Pancreas (tissue), 10 donors: ENCODE measurements at places on chromosomes 6 and 20. TPM values are rescaled to one million over a fixed set of nuclear protein-coding genes. Genes with fewer than 3 reads are reported as not detected.

Gene CENPB
- total RNA-seq, result 41.8 TPM

Gene PTPRT
- 1.5 TPM for total RNA-seq

Gene HIVEP2
- total RNA-seq, result 13.5 TPM

- H3K27ac ChIP-seq, result no peak overlapping the region
- H3K4me1 ChIP-seq, result peaks cover 19% of the 10 kb centered on the region
- H3K36me3 ChIP-seq, result peaks cover 21% of the 10 kb centered on the region
- no peak overlapping the region for H3K4me3 ChIP-seq
These were observed 4.5 kb downstream of the DLL1 start for GRCh38 chr6:170286246-170286933.

DNA sequence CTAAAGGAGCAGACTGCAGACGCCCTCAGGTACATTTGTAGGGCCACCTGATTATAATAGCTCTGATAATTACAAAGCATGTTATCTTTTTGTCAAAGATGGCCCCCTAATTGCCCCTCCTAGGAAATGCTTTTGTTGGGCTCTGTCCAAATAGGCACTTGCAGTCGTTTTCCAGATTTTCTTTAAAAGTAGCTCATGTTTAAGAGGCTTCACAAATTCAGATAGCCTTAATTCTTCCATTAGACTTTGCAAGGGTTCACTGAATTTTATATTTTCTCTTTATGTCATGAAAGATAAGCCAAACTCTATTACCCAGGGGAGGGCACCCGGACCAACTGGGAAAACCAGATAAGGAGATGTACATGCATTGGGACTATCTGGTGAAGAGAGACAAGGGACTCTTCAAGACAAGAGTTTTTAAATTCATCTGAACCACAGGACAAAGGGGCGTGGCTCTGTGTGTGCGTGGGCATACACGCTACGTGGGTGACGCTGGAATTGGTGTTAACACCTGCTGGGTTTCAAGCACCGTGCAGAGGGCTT lies 95.6 kb downstream of the TOX2 start:
- no peak overlapping the region for H3K4me3 ChIP-seq
- no peak overlapping the region for H3K27ac ChIP-seq
- no peaks in the 10 kb centered on the region for H3K36me3 ChIP-seq
- H3K27me3 ChIP-seq, result no peaks in the 10 kb centered on the region

- H3K4me3 ChIP-seq, result no peak overlapping the region
- H3K27me3 ChIP-seq, result no peaks in the 10 kb centered on the region
- H3K27ac ChIP-seq, result no peak overlapping the region
- no peaks in the 10 kb centered on the region for H3K4me1 ChIP-seq
- no peak for DNase-seq
These were observed 70.7 kb downstream of the ANKRD6 start for GRCh38 chr6:89503641-89504040.

Gene BPIFB1
- total RNA-seq, result not detected

GRCh38 chr20:51440589-51440988 lies 101.9 kb downstream of the NFATC2 start:
- H3K27me3 ChIP-seq, result no peaks in the 10 kb centered on the region
- no peak overlapping the region for H3K4me3 ChIP-seq
- no peak overlapping the region for H3K27ac ChIP-seq
- no peaks in the 10 kb centered on the region for H3K4me1 ChIP-seq
- DNase-seq, result no peak

GRCh38 chr20:34249291-34249690 lies 8.1 kb downstream of the ASIP start:
- no peak overlapping the region for H3K4me3 ChIP-seq
- H3K27ac ChIP-seq, result no peak overlapping the region
- no peak for DNase-seq
- no peaks in the 10 kb centered on the region for H3K4me1 ChIP-seq

DNA sequence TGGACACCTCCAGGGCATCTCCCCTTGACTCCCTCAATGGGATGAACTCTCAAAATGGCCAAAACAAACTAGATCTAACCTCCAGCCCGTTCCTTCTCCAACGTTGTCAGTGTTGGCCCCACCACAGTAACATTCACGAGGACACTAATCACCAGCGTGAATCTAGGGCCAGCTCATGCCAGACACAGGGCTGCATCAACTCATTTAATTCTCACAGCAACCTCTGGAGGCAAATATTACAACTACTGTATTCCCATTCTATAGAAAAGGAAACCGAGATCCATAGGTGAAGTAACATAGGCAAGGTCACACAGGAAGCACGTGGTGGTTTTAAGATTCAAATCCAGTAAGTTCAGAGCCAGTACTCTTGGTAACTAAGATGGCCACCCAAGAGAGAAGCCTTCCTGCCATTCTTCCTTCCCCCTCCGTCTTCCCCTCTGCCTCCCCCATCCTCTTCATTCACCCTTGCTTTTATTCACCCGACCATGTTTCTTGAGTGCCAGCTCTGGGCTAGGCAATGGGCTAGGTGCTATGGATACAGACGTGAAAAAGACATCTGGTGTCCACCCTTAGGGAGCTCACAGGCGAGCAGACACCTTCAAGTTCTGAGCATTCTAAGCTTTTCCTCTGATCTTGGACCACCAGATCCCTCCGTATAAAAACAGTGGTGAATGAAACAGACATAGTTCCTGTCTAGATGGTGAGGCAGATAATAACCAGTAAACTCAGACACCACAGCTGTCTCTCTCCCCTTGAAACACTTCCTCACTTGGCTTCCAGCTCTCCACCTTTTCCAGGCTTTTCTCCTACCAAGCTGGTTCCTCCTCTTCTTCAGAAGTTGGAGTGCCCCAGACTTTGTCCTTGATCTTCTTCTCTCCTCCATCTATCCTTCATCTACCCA lies 9.6 kb downstream of the CCM2L start:
- H3K27ac ChIP-seq, result no peak overlapping the region
- no peak overlapping the region for H3K4me3 ChIP-seq
- no peaks in the 10 kb centered on the region for H3K27me3 ChIP-seq
- no peaks in the 10 kb centered on the region for H3K36me3 ChIP-seq
- DNase-seq, result no peak

DNA sequence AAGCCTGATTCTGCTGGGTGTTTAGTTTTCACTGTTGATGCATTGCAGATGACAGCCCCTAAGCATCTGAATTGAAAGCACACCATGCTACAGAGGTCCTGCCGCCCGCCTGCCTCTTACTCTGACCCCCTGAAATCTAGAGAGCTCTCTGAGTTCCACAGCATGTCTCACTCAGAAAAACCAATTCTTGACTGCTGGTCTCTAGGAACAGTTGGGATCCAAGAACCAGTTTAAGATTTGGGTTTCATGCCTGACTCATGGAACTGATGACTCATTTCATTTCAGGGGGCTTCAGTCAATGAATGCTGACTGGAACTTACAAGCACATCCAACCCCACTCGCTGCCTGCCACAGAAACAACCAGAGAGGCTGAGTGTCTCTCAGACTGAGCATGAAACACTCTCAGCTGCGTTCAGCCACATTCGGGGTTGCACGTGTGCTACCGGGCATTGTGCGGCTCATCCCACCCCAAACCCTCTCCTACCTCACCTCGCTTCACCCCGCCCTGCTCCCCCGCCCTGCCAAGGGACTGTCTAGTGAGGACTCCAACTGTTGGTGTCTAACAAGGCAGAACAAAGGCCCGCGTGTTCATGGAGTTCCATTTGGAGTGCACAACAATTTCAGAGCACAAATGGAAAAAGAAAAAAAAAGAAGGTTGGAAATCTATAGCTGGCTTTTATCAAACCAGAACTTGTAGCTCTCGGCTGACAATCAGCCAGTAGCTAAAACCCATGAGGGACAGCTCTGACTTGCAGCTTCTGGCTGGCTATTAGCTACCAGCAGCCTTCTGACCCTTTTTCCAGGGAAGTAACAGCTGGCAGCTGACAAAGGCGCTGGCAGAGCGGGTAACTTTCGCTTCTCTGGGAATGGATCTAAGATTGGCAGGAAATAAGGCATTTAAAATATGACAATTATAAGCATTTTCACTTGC lies 20.0 kb upstream of the TRAF3IP2 start:
- peak overlapping the region; percentile 33 for H3K27ac ChIP-seq
- peak overlapping the region; percentile 15 for H3K4me3 ChIP-seq
- DNase-seq, result peak; percentile 48
- no peaks in the 10 kb centered on the region for H3K36me3 ChIP-seq
- H3K4me1 ChIP-seq, result no peaks in the 10 kb centered on the region
- H3K27me3 ChIP-seq, result no peaks in the 10 kb centered on the region

DNA sequence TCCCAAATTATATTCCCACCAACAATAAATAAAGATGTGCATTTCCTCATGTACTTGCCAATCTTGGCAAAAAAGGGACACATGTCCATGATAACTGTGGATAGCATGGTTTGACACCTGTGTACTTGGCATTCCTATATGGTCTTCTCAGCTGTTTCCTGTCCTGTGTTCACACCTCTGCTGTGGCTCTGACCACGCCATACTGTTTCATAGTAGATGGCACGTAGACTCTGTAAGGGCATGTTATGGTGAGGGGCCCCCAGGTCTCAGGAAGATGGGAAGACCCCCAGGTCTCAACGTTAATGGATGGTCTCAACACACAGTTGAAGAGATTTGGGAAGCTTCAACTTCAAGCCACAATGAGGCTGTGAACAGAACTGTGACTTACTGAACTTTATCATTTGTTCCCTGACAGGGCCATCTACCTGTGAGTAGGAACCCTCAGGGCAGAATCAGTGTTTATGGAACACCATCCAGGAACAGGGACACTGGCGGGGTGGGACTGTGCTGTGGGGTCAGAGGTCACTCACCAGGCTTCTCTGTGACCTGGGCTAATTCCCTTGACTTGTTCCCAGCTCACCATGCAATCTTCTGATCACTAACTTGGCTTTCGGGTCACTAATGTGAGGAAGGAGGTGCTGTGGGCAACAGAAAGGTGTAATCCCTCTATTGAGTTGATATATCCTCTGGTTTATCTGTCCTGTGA lies 11.8 kb downstream of the ZBTB24 start:
- H3K4me3 ChIP-seq, result no peak overlapping the region
- H3K27ac ChIP-seq, result no peak overlapping the region
- DNase-seq, result no peak
- H3K27me3 ChIP-seq, result no peaks in the 10 kb centered on the region
- H3K4me1 ChIP-seq, result peaks cover 6% of the 10 kb centered on the region
- H3K36me3 ChIP-seq, result no peaks in the 10 kb centered on the region

Gene BTNL2
- not detected for total RNA-seq

Gene BIRC7
- not detected for total RNA-seq

- DNase-seq, result no peak
- H3K27me3 ChIP-seq, result no peaks in the 10 kb centered on the region
- H3K4me1 ChIP-seq, result no peaks in the 10 kb centered on the region
- no peak overlapping the region for H3K4me3 ChIP-seq
- no peak overlapping the region for H3K27ac ChIP-seq
These were observed 134.2 kb upstream of the BMP5 start for GRCh38 chr6:56009636-56010035.

DNA sequence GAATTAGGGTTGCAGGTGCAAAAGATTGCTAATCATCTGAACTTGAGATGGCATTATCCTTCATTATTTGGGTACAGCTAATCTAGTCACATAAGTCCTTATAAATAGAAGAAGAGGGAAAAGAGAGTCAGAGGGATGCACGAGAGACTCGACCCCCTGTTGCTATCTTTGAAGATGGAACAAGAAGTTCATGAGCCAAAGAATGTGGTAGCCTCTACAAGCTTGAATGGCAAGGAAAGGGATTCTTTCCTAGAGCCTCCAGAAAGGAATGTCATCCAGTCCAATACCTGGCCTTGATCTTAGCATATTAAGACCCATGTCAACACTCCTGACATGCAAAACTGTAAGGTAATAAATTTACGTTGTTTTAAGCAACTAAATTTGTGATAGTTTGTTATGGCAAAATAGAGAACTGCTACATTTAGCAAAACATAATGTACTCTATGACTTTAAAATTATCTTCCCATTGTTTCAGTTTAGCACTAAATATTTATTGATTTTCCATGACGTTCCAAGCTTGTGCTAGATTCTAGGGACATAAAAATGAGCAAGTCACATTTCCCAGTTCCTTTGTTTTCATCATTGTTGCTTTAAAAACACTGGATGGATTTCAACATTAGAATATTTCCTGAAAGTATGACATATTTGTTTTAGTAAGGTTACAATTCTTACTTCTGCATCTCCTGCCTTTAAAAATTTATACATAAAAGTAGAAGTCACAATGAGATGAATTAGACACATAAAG lies 12.7 kb downstream of the MANEA start:
- no peak overlapping the region for H3K4me3 ChIP-seq
- peaks cover 5% of the 10 kb centered on the region for H3K4me1 ChIP-seq
- no peak overlapping the region for H3K27ac ChIP-seq
- no peaks in the 10 kb centered on the region for H3K36me3 ChIP-seq
